ENCODE measurements at places on chromosomes 1 and 21.
A peak's percentile ranks its signal among the peaks of the same experiment; 100 is the strongest.

DNA sequence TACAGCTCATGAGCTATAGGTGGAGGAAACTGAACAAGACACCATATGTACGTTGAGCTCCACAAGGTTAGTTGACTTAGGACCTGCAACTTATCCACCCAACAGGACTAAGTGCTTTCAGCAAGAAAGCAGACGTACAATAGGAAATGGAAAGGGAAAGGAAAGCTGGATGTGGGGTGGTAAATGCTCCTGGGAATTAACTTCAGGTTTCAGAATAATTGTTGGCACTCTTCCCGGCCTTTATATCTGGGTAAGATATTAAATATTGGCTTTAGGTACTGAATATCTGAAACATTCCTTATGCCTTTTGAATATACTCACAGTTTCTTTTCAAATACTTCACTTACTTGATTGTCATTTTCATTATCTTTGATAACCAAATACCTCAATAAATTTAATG is 36.3 kb downstream of the GLMN start:
- DNase-seq = no peak

- DNase-seq = no peak
These were observed 32.5 kb upstream of the KIF1B start for GRCh38 chr1:10177876-10178275.

GRCh38 chr1:46556822-46557221 is 5.4 kb upstream of the KNCN start:
- DNase-seq = no peak

DNA sequence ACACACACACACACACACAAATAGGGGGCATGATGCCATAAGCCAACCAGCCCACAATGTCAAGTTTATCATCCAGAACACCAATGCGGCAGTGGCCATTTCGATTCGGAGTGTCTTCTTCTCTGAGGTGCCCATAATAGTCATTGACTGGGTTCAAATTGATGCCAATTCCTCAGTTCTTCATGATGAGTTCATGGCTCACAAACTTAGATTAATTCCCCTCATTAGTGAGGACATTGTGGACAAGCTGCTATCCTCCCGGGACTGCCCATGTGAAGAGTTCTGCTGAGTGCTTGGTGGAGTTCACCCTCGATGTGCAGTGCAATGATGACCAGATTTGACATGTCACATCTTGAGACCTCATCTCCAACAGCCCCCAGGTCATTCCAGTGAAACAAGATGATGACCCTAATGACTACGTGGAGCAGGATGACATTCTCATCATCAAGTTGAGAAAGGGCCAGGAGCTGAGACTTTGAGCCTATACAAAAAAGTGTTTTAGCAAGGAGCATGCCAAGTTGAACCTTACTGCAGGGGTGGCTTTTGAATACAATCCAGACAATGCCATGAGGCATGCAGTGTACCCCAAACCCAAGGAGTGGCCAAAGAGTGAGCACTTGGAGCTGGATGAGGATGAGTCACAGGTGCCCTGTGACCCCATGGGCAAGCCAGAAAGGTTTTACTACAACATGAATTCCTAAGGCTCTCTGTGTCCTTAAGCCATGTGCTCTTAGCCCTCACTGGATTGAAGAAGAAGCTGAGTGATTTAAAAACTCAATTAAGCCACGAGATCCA is 211.6 kb upstream of the SAMSN1 start:
- DNase-seq = no peak

- DNase-seq = no peak
These were observed 297.4 kb downstream of the TM2D1 start for GRCh38 chr1:61427510-61427909.

GRCh38 chr1:204081164-204081790 is 8.4 kb downstream of the SOX13 start:
- no peak for DNase-seq

DNA sequence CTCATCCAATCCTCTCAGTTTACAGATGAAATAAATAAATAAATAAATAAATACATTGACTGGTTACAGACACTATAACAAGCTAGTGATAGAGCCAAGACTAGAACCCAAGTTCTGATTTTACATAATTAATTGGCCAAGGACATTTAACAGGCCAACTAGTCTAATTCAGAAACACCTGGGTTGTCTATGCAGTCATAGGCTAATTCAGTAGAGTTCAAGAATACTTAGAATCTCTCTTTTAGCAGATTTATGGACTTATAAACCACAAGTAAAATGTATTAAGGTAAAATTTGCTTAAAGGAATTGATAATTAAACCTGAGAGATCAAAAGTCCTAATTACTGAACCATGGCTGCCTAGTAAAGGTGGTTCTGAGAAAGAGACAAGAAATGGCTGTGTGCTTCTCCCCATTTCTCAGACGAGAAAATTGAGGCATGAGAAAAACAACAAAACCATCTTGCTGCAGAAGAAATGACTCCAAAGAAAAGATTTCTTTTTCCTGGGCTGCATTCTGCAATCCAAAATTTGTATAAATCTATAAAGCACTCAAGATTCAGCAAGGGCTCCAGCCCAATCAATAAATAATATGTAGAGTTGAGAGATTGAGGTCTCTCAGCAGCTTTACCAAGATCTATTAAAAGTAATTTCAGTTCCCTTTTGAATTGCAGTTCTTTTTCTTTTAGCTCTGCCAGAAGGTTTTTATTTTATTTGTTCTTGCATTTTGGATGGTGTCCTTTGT is 98.3 kb downstream of the DUSP10 start:
- DNase-seq = no peak

DNA sequence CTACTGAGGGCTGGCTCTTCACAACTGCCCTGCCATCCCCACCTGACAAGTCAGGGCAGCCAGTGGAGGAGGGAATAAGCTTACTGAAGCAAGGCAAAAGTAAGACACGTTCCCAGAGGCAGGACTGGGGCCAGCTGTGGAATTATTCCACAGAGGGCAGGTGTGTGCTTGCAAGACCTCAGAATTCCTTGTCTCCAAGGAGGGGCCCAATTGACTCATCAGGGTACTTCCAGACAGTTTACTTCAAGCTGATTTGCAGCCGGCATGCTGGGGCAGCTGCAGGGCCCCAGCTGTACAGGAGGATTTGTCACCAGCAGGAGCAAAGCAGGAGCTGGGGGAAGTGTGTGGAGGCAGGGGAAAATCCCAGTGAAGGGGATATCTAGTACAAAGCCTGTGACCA is 167.5 kb upstream of the CAMK1G start:
- DNase-seq = no peak

- no peak for DNase-seq
These were observed 18.9 kb downstream of the EPB41 start for GRCh38 chr1:28933277-28933676.

DNA sequence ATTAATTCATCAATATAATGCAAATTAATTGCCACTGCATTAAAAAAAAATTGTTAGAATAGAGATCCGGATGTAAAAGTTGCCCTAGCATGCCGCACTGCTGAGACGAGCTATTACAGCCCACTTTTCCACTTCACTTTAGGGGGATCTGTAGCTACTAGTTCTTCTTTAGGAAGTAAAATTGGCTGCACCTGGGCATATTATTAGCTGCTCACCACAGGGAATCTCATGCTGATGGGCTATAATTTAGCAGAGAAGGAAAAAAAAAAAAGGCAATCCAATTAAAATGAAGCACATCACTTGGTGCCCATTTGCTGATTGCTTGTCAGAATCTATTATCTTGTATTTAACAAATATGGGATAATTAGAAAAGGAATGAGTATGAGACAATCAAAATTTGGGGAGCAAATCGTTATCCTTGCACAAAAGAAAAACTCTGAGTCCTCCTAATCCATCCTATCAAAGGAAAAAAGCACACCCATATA is 233.4 kb downstream of the DSCAM start:
- no peak for DNase-seq

DNA sequence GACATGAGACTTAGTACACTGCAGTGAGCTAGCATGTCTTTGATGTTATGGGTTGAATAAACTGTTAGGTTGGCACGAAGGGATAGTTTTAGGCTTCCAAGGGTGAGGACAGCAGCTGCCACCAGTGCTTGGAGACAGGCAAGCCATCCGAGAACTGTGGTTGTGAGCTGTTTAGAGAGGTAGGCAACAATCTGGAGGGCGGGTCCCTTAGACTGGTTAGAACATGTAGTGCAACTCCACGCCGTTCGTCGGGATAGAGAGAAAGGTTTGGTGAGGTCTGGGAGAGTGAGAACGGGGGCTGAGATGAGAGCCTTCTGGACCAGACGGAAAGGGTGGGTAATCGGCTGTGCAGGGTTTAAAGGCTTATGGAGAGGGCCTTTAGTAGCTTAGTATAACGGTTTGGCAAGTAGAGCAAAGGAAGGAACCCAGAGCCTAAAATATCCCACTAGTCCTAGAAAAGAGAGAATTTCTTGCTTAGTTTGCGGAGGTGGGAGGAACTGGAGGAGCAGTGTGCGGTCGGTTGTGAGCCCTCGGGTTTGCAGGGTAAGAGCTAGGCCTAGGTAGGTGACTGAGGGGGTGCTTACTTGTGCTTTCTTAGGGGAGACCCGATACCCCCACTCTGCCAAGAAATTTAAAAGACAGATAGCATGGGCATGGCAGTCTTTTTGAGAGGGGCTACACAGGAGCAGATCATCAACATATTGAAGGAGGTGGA is 72.8 kb downstream of the CNST start:
- DNase-seq = no peak

GRCh38 chr1:243734308-243734695 is 115.7 kb downstream of the AKT3 start:
- no peak for DNase-seq

GRCh38 chr1:15047237-15047636 is 106.3 kb upstream of the TMEM51 start:
- no peak for DNase-seq

DNA sequence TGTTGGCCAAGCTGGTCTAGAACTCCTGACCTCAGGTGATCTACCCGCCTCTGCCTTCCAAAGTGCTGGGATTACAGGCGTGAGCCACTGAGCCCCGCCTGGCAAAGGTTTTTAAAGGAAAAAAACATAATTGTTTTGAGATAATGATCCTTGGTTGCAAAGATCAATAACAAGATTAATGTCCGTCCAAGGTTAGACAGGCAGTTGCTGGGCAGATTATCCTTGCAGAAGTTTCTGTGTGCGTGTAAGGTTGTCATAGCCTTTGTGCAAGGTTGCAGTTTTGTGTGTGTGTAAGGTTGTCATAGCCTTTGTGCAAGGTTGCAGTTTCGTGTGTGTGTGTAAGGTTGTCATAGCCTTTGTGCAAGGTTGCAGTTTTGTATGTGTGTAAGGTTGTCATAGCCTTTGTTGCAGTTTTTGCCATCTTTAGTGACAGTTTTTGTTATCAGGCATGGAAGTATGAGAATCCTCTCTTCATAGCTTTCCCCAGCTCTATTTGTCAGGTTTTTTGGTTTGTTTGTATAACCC is 3.6 kb downstream of the YBEY start:
- DNase-seq = no peak

- DNase-seq = no peak
These were observed 14.9 kb downstream of the STX12 start for GRCh38 chr1:27787895-27788294.

DNA sequence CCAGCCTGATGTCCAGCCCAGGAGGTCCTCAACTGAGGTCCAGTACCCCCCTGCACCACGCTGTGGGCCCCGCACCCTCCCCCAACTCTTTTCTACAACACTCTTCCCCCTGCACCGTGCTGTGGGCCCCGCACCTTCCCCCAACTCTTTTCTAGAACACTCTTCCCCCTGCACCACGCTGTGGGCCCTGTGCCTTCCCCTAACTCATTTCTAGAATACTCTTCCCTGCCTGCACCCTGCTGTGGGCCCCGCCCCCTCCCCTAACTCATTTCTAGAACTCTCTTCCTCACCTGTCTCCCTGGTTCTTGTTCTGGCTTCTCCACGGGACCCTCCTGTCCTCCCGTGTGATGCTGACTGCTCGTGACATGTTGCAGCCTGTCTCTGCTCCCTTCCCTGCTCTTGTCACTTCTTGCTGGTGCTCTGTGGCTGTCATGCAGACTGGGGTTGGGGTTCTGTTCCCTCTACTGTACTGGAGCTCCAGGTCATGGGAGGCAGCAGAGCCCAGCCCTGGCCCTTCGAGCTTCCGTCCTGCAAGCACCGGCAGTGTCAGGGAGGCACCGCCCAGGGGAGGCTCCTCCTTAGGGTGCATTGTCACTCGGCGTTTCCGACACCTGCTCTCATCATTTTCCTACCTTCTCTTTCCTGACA is 160.1 kb upstream of the COL6A1 start:
- DNase-seq = no peak

DNA sequence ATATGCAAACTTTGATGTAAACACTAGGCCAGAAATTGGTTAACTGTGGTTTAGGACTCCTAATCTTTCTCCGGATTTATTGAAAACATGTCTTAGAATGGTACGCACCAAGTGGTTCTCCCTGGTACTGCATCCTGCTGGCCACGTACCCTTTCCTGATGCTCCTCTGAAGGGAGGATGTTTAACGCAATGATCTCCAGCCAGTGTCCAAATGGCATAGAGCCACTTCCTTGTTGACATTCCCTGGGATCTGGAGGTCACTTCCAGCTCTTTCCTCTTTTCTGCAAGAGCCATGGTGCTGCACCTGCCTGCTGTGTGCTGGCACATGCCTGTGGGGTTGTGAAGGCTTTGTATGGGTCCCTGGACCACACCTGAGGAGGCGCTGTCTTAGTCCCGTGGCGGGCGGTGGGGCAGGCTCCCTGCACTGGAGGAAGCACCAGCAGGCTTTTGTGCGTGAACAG is 53.9 kb downstream of the GALNT2 start:
- peak; percentile 49 for DNase-seq

- DNase-seq = no peak
These were observed 106.9 kb downstream of the SEC16B start for GRCh38 chr1:177862916-177863315.

DNA sequence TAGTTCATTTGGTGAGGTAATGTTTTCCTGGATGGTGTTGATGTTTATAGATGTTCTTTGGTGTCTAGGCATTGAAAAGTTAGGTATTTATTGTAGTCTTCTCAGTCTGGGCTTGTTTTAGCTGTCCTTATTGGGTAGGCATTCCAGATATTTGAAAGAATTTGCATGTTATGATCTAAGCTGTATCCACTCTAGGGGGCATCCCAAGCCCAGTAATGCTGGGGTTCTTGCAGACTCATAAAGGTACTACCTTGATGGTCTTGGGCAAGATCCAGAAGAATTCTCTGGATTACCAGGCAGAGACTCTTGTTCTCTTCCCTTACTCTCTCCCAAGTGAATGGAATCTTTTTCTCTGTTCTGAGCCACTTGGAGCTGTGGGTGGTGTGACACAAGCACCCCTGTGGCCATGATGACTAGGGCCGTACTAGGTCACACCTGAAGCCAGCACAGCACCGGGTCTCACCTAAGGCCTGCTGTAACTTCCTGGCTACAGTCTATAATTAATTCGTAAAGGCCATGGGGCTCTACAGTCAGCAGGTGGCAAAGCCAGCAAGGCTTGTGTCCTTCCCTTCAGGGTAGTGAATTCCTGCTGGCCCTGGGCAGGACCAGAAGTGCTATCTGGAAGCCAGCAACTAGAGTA is 74.8 kb upstream of the PDE4B start:
- DNase-seq = no peak

GRCh38 chr21:45260191-45260825 is 27.4 kb downstream of the POFUT2 start:
- no peak for DNase-seq
